ENCODE measurements at places on chromosomes 2 and 18. TPM values are rescaled to one million over a fixed set of nuclear protein-coding genes. Genes with fewer than 3 reads are reported as not detected.

The ZSWIM2 gene
- total RNA-seq, result not detected

The C2orf76 gene
- total RNA-seq, result 15.4 TPM

The ARHGAP28 gene
- 26.4 TPM for total RNA-seq

The ICA1L gene
- 5.7 TPM for total RNA-seq

The POTEC gene
- total RNA-seq, result 0.10 TPM

The ABCG8 gene
- total RNA-seq, result not detected

The MAP2 gene
- total RNA-seq, result 5.3 TPM

The WDR33 gene
- total RNA-seq, result 29.9 TPM

The RNF144A gene
- total RNA-seq, result 6.5 TPM

The MZT2B gene
- total RNA-seq, result 92.1 TPM

The RTP5 gene
- not detected for total RNA-seq

GRCh38 chr18:67318651-67319050, 197.9 kb downstream of the DSEL start:
- no peak for DNase-seq

DNA sequence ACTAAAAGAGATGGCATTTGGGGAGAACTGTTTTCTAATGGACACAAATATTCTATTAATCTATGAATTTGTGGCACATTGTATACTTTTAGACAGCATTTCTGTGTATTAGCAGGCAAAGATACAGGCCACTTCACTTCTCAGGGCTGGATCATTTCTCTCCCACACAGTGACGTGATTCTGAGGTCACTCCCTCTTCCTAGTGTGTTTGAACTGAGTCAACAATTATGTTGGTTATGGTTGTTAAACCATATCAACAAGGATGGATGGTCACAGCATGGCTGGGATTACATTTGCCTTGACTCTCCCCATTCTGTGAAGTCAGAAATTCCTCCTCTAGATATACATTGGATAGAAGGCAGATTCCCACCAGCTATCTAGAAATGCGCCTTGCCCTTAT, 11.6 kb downstream of the NOSTRIN start:
- no peak for DNase-seq

DNA sequence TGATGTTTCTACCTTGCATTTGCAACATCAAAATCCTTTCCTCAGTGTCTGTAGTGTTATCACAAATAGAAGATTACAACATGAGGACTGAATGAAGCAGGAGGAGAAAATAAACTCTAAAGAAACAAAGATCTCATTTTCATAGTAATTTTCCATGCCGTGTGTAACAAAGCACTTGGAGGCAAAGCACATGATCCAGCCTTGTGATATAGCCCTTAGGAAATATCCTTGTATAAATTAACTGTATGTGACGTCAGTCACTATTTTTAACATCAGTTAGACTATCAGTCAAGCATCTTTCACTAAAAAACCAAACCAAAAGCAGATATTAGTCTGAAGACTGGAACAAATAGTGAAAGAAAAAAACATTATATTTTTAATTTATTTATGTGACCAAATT, 492.1 kb upstream of the CNTNAP5 start:
- peak; percentile 5 for DNase-seq

DNA sequence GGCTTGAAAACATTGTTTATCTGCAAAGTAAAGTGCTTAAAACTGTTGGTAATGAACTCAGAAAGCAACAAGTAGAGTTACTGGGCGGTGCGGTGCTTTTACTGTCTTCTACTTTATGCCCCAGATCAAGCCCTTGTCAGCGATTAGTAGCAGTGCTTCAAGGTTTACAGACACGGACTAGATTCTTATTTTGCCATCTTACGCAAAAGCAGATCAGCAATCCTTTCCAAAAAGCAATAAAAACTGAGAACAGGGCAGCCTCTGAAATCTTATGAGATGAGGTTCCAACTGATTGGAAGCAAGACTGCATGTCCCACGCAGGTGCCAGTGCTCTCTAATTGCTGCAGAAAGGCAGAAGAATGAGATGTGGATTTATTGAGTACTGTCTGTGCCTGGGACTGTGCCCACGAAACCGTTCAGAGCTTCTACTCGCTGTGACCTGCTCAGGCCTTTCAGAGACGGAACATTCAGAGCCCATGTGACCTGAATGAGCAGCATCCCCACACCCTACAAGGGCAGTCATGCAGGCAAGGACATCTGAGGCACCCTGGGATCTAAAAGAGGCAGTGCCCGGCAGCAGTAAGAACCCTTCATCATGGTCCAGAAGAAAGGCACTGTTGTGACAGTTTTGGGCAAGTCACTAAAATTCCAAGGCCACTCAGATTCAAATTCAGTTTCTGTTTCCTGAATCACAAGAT, 15.7 kb downstream of the COL4A3 start:
- no peak for DNase-seq

GRCh38 chr2:230162981-230163380, 56.8 kb downstream of the SP110 start:
- no peak for DNase-seq

DNA sequence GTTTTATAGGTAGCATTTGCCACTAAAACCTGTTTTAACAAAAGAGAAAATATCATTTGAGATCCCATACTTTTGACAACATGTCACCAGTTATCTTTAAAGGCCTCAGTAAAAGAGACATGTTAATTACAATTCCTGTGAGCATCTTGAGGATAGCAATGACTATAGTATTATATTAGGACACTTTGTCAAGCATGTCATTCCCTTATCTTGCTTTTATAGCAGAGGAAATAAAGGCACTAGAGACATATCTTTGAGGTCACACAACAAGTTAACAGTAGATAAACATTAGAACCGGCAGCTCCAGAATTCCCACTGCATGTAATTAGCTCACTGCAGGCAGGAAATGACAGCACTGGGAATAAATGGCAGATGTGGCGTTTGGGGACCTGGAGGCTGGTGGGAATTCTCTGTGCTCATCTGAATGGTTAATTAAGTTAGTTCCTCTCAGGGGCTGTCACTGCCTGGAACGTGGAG, 25.9 kb downstream of the LYPD6B start:
- peak; percentile 71 for DNase-seq

- DNase-seq, result no peak
Observed at GRCh38 chr2:221198309-221198708, 373.8 kb downstream of the EPHA4 start.

- no peak for DNase-seq
Observed at GRCh38 chr2:30433541-30434299, 13.3 kb upstream of the LCLAT1 start.

GRCh38 chr2:220966636-220967035, 605.5 kb downstream of the EPHA4 start:
- peak; percentile 83 for DNase-seq

GRCh38 chr2:37585982-37586621, 85.3 kb downstream of the CDC42EP3 start:
- no peak for DNase-seq

DNA sequence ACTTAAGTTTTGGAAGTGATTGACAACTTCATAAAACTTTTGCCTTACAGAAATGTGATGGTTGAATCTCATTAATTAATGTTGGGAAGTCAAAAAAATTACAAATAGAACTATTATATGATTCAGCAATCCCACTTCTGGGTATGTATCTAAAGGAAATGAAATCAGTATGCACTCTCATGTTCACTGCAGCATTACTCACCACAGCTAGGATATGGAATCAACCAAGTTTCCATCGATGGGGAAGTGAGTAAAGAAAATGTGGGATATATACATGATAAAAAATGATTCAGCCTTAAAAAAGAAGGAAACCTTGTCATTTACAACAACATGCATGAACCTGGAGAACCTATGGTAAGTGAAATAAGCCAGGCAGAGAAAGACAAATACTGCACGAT, 112.4 kb upstream of the WDR75 start:
- no peak for DNase-seq

DNA sequence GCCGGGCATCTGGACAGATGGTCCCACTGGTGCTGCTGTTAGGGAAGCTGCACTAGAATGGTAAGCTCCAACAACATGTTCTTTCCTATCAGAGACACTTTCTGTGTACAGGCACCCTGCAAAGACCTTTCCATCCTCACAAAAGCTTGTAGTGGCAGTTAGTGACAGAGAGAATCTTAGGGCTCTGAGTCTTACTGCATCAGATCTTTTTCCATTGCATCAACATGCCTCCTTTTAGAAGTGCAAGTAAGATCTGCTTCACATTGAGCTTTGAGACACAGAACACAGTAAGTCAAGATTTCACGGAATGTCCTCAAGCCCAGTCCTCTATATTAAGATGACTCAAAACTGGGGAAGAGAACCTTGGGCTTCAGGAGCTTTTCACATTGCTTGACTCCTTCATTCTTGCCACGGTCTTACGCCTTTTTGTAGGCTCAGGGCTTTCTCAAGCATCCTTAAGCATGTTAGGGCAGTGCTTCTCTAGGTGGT, 52.6 kb downstream of the ARL4C start:
- DNase-seq, result no peak

- DNase-seq, result no peak
Observed at GRCh38 chr18:60503199-60503598, 130.6 kb upstream of the MC4R start.

DNA sequence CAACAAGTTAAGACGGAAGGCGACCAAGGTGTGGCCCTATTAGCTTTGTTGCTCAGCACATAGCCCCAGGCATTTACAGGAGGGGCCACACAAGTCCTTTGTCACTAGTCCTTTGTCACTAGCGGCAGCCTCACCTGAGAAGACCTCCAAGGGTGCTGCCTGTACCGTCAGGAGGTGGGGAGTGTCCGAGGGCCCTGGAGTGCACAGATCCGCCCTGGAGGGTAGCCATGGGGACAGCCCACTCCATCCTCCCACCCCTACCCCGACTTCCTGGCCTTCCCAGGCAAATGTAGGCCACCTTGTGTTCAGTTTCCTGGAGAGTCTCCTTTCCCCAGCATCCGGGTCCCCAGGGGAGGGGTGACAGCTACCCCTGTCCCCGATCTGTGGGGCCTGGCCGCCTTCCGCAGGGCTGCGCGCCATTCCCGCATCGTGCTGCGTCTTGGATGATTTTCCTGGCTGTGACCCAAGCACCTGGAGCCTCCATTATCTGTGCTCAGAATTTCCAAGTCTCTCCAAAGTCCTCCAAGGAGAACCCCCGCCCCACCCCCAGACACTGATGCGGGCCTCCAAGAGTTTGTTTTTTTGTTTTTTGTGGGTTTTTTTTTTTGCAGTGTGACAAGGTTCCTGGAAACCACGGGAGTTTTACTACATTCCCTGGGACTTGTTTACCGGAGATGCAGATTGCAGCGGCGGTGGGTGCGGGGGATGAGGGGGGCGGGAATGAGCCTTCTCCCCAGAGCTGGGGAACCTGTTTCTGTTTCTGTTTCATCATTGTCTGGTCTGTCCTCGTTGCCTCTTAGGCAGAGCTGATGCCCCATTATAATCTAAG, 28.6 kb downstream of the TEX44 start:
- DNase-seq, result no peak

DNA sequence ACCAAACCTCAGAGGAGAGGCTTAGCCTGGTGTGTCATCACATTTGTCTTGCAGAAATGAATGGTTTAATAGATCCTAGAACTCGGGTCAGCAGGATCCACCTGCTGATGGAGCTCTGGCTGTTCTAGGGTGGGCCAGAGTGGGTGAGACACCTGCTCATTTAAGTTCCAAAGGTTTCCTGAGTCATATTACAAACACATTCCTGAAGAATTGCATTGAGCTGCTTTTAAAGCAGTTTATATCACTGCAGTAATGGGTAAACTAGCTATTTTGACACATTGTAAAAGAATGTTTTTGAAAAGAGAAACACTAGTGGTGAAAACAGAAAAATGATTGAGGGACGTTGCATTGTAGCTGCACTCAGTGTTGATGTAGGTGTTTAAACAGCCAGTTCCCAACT, 175.3 kb upstream of the TCF4 start:
- no peak for DNase-seq

GRCh38 chr2:105328281-105329196, 996 bp downstream of the TGFBRAP1 start:
- no peak for DNase-seq

DNA sequence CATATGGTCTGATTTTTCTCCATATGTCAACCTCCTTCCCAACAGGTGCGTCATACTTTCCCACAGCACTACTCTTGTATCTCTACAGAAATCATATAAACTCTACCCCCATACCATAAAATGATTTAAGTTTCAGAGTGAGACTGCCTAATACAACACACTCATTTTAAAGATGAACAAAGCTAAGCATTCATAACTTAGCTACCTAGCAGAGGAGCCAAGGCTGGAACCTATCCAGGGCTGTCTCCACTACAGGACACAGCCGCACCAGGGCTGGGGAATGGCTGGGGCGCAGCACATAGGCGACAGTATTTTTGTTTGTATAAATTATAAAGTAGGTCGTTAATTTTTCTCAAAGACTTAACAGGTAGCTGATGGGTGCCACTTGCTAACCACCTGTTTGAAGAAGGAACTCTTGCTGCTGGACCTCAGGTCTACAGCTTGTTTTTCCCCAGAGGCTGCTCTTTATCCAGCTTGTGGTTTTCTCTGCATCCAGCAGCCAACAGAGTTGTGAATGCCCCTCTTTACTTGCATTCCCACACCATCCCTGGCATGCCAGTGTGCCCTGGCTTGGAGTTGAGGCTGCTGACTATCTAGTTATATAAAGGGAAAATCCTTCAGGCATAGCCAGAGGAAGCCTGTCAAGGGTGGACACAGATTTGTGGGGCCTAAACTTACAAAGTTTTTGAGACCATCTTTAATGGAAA, 62.0 kb downstream of the HNRNPLL start:
- DNase-seq, result no peak

GRCh38 chr2:30225131-30225762, 6.1 kb upstream of the LBH start:
- DNase-seq, result peak; percentile 73

GRCh38 chr2:147623328-147623727, 221.5 kb upstream of the ACVR2A start:
- no peak for DNase-seq

GRCh38 chr2:54988612-54989011, 61.6 kb downstream of the RTN4 start:
- DNase-seq, result no peak

- no peak for DNase-seq
Observed at GRCh38 chr2:150520033-150520432, 32.6 kb upstream of the RND3 start.

GRCh38 chr18:45852631-45853030, 27.2 kb downstream of the SIGLEC15 start:
- DNase-seq, result no peak

- DNase-seq, result no peak
Observed at GRCh38 chr2:98009887-98010760, 14.4 kb upstream of the TMEM131 start.

DNA sequence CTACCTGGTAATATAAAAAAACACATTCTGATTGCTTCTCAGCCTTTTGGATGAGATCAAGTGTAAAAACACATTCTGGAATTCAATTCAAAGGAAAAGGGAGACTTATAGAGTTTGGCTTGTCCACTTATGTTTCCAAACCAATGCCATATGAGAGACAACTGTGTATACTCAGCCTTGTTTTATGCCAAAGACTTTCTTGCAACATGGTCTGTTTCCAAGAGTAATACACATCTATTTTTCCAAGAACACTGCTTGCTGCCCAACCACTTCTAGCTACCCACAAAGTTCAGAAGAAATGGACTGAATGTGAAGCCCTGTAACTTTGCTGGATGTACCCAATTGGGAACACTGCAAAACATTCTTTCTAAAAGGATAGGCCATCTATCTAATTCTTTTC, 48.0 kb upstream of the GRB14 start:
- DNase-seq, result no peak

Measured in H4 (cell line).